ENCODE measurements at places on chromosomes 16 and 17.

DNA sequence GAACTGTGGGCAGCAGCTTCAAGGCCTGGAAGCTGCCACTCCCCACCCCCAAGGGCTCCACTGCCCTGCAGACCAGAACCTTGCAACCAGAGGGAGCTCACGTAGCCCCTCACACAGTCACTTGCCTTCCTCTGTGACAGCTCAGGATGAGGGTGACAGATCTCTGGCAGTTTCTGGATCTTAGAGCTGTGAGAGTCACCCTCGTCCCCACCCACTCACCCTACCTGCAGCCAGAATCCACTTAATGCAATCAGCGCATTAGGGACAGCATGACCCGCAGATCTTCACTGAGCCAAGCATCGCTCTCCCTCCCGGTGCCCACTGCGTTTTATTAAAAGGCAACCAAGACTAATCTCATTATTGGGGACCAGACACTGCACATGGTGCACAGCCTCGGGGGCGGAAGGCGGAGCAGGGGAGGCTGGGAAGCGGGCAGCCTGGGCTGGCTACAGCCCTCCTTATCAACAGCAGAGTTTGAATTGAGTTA lies 3.5 kb downstream of the CYB561 start:
- DNase-seq, result no peak

DNA sequence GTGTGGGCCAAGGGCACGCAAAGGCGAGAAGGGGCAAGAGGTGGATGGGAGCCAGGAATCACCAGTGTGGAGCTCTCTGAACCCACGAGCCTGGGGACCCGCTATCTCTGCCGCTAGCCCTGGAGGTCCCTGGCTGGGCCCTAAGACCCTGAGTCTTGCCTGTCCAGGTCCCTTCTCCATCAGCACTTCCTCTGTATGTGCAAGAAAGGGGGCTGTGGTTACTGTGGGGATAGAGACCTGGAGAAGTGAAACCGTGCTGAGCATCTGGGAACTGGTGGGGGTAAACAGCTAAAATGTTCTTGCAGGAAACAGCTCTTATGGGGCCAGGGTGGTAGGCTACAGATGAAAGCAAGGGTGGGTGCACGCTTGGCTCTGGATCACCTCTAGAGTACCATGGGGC lies 3.1 kb downstream of the SPNS3 start:
- no peak for DNase-seq

DNA sequence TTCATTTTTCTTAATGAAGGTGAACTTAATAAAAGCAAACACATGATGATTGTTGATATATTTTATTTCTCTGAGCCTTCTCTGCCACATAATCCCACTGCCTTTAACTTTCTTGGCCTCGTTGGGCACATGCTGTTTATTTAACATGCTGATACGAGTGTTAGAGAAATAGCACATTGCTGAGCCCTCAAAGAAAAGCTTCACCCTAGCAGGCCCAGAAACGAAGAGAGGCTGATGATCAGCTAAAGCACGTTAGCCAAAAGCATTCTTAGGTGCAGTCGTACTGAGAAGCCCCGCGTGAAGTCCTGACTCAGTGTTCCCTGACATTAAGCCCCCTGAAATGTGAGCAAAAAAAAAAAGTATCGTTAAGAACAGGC lies 122.8 kb downstream of the CCDC182 start:
- no peak for DNase-seq

DNA sequence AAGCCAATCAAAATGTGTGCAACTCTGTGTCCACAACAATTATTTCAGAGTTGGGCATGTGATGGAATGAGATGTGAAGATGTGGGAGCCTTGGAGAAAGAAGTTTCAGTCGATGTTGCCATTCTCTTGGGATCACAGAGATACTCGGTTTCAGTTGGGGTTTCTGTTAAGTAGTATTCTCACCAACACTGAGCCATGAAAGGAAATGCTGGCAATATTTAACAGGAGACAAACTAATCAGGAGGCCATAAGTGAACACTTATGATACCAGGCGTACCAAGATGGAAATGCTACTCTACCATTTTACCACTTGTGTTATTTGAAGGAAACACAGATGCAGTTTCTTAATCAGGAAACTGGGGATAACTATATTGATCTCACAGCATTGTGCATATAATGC lies 53.3 kb upstream of the NUDT7 start:
- no peak for DNase-seq

- no peak for DNase-seq
These were observed 53.6 kb upstream of the ZC3H18 start for GRCh38 chr16:88516601-88517061.

DNA sequence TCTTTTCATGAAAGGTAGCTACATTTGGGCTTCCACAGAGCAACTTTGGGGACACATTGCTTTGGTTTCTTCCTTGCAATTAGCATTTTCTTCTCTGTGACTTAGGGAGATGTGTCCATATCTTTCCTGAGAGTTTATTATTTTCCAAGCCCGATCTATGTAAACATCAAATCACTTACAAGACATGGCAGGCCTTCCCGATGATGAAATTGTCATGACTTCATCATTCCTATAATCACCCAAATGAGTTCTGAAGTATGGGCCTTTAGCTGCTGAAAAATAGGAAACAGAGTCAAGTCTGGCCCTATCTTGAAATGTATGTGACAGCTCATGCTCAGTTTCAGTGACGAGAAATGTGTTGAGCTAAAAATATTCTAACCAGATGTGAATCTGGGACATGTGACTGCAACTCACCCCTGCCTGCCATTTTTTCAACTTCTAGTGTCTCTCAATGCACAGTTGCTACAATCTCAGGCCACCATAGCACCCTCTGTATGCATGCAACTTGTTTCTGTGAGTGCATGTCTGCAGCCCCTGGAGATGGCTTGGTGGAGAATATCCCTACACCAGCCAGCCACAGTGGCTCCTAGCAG lies 199.6 kb upstream of the MAF start:
- DNase-seq, result no peak

GRCh38 chr17:246851-247421 lies 65.5 kb upstream of the DOC2B start:
- no peak for DNase-seq

DNA sequence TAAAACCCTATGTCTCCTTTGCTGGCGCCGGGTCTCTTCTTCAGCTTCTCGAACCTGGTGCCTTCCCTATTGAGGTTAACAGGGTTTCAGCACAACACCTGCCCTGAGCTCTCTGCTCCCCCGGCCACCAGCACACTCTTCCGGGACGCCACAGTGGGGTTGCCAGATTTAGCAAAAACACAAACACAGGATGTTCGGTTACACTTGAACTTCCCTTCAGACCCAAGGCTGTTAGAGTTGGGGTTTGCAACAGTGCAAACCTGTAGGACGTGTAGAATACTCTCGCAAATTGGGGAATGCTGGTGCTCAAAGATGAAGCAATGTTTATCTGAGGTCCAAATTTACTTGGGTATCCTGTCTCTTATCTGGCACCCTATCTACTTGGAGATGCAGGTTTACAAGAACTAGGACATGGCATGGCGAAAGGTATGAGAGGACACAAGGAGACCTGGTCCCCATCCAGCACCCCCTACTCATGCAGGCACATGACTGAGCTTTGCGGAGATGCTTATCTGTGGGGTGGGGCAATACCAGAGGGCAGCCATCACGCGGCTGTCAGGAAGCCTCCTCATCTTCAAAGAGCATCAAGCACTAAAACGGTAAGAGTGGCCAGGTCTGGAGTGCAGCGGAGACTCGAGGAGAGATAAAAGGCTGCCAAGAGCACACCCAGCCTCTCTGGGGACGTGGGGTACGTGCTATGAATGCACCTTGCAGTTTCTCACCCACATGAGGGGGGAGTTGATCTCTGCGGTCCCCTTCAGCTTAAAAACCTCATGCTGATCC lies 52.8 kb downstream of the SDK2 start:
- DNase-seq, result no peak

DNA sequence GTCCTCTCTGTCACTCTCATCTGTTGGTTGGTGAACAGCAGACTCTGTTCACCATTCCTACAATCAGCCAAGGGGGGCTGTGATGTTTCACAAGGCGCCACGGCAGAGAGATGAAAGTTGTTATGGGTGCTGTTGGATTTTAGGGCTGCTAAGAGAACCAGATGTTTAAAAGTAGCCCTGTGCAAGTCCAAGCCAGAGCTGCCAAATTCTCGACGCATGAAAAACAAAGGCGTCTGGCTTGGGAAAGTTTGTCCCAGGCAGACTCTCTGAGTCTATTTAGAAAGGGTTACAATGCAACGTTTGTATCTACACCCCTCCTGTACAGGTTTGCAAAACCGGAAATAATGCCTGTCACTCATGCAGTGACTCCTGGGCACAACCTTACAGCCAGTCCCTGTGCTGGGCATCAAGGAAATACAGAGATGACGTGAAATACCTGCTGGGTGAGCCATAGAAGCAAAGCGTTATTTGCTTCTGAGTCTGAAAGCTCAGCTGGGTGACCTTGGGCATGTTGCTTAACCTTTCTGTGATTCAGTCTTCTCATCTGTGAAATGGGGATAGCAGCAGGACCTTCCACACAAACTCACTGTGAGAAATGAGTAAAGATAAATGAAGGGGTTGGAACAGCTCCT lies 74.8 kb downstream of the XYLT1 start:
- no peak for DNase-seq

DNA sequence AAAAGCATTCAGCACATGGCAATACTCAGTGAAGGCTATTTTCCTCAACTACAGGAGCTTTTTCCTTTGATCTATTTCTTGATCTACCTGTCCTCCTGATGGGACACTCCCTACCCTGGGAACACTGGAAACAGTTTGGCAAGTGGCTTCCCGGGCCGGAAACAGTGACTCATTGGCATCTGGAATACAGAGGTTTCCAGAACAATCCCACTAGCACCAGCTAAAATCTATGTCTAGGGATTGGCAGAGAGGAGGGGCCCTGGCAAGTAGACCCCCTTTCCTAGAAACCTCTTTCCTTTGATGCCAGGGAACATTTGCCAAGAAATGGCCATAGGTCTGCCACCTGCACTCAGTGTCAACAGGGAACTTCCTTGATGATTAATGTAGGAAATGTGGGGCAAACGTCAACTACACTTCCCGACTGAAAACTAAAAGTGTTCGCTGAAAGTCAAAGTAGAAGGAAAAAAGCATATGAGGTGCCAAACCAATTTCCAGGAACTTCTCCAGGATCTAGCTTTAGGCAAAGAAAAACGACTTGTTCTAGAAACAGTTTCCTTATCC lies 30.4 kb upstream of the FBXW10B start:
- no peak for DNase-seq

- no peak for DNase-seq
These were observed 172.5 kb downstream of the HS3ST3A1 start for GRCh38 chr17:13429201-13429600.

- DNase-seq, result no peak
These were observed 2.0 kb downstream of the TNK1 start for GRCh38 chr17:7382901-7383300.

GRCh38 chr17:2188971-2189630 lies 114.5 kb downstream of the SMG6 start:
- no peak for DNase-seq

- no peak for DNase-seq
These were observed 3.9 kb downstream of the NLRP1 start for GRCh38 chr17:5580367-5580766.

DNA sequence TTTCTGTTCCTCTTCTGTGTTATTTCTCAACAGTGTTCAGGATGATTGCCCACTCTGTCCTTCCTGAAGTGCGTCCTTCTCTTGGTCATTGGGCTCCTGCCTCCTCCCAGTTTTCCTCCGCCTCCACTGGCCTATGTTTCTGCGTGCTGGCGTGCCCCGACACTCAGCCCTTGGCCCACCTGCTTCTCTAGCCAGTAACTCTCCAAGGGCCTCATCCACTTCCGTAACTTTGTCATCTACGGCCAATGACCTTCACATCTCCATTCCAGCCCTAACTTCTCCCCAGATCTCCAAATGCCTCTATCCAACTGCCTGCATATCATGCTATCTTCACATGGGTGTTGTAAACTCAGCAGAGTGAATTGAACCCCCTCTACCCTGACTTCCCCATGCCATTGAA lies 39.6 kb upstream of the RPL38 start:
- DNase-seq, result no peak

DNA sequence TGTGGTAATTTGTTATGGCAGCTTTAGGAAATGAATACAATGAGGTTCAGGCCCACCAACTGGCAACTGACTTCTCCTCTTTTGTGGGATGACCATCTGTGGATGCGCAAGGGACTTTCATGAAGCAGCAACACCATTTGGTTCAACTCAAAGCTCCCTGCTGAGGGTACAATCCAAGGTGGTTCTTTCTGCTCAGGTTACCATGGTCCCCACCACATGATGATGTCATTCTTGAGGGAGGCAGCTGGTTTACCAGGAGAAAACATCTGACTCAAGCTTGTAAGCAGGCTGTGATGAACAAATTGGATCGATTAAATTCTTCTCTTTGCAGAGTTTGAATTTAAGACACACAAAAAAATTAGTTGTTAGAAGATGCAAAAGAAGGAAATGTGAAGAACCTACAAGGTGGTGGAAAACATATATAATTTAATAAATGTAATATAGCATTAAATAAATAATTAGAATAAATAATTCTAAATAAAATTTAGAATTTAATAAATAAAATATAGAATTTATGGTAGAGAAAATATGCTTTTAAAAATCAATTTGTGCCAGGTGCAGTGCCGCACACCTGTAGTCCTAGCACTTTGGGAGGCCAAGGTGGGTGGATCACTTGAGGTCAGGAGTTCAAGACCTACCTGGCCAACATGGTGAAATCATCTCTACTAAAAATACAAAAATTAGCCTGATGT lies 67.6 kb upstream of the ANKFN1 start:
- no peak for DNase-seq

DNA sequence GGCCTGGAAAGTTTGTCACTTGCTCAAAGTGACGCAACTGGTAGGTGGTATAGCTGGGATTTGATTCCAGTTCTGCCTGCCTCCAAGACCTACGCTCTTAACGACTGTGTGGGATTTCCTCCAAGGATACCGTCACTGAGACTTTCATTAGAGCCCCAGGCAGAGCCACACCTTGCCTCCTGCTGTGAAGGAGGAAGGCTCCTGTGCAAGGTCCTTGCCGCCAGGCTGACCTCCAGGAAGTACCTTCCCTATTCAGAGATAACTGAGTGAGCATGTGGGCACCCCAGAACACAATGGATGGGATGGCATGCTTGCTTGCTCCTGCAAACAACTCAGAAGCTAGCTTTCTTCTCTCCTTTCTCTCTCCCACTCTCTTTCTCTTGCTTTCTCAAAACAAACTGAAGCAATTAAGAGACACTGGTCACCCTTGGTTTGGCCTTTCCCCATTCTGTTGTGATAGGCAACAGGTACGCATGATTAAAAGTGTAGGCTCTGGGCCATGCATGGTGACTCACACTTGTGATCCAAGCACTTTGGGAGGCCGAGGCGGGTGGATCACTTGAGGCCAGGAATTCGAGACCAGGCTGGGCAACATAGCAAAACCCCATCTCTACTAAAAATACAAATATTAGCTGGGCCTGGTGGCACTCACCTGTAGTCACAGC lies 30.7 kb downstream of the CACNG3 start:
- DNase-seq, result no peak

GRCh38 chr16:80631581-80631980 lies 90.8 kb downstream of the DYNLRB2 start:
- no peak for DNase-seq

DNA sequence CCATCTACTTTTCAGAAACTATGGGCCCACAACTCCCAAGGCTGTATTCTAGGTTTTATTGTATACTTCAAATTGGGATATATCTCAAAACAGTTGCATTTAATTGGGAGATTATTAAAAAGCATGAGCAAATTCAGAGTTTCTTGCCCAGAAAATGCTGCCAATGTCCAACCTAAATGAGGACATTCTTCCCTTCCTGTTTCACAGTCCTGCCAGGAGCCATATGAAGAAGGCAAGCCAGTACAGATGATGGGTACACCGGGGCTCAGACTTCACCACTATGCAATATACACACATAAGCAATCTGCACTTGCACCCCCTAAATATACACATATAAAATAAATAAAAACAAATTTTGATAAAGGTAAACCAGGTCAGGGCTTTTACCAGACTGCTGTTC lies 34.0 kb upstream of the CBLN1 start:
- DNase-seq, result no peak

GRCh38 chr17:41655611-41656111 lies 31.3 kb upstream of the KRT17 start:
- DNase-seq, result no peak

All from activated CD4-positive, CD25-positive, alpha-beta regulatory T cell (primary cell).